ENCODE measurements at places on chromosomes 6 and 20.

GRCh38 chr20:24696396-24696795, 227.0 kb downstream of the SYNDIG1 start:
- no peak for DNase-seq

- no peak for DNase-seq
These were observed 16.2 kb upstream of the SLC22A16 start for GRCh38 chr6:110492584-110492983.

DNA sequence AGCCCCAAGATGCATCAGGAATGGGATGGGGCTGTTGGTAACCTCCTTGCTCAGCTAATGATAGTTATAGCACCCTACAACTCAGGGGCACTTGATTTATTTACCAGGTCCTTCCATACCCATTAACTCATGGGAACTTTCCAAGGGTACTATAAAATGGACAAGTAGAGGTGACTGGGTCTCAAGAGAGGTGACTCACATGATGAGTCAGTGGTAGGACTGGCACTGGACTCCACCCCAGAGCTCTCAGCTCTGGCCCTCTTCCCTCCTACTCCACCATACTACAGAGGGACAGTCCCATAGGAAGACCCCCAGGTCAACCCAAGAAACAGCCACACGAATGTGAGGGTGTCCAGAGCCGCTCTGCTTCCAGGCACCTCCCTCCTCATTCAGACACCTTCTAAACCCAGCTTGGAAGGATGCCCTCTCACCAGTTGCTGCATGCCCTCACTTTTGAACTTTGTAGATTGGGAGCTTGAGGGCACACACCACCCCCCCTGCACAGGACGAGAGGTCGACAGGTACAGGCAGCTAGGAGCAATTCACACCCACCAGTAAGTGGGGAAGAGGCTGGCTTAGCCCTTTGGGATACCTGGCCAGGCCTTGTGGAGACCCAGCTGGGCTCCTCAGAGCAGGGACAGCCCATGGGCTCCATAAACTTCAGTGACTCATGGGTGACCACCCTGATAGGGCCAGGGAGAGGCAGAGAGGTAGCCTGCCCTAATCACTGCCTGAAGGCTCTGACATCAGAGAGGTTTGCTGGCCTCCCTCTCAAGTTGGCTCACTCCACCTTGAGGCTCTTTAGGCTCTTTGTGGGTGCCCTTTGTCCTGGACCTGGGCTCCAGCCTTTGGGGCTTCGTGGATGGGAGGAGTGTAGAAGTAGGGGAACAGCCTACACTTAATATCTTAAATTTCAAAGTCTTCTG, 81.6 kb upstream of the MLN start:
- no peak for DNase-seq

GRCh38 chr20:4100679-4101078, 85.3 kb upstream of the RNF24 start:
- no peak for DNase-seq

GRCh38 chr6:2019051-2019450, 226.4 kb downstream of the GMDS start:
- DNase-seq = no peak
